ENCODE measurements at places on chromosomes 1 and 21.

DNA sequence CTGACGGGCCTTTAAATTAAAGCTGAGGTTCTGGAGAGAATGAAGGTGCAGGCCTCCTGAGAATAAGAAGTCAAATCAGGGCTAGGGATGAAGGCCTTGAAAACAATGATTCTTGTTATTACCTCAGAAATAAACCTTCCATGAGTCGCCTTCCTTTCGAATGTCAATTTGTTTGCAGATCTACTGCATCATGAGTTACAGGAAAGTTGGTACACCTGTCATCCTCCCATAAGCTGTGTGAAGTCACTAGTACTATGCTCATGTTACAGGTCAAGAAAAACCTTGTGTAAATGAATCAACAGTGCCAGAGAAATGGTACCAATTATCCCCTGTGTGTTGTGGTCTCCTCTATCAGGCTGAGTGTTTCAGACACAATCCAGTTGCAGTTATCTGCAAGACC lies 281.2 kb upstream of the PLXNA2 start:
- DNase-seq = no peak

DNA sequence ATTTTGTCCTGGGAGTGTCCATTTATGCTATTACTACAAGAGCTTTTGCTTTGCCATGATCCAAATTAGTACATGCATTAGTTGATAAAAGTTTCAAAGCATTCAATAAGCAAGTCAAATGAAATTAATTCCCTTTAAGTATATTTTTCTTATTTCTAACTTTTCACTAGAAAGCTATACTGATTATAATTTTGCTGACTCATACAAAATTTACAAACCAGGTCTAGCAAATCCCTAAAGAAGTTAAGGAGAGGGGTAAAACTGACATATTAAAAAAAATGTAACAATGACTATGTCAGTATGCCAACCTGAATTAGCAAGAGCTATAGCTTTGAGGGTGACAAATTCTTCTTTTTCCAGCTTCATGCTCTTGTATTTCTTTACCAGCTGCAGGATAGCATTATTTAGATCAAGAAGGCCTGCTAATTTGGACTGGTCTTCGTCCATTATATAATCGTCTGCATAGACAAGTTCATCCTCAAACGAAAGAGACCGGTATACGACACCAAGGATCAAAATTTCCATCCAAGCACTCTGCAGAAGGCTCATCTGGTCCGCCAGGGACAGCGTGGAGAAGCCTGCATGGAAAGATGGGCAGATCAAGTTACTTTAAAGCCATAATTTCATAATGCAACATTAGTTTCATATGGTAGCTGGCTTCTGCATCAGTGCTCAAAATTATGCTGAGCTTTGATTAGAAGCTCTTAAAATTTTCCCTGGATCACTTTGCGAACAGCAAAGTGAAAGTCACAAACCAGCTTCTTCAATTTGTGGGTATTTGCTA lies 95.8 kb upstream of the USH2A start:
- no peak for DNase-seq

DNA sequence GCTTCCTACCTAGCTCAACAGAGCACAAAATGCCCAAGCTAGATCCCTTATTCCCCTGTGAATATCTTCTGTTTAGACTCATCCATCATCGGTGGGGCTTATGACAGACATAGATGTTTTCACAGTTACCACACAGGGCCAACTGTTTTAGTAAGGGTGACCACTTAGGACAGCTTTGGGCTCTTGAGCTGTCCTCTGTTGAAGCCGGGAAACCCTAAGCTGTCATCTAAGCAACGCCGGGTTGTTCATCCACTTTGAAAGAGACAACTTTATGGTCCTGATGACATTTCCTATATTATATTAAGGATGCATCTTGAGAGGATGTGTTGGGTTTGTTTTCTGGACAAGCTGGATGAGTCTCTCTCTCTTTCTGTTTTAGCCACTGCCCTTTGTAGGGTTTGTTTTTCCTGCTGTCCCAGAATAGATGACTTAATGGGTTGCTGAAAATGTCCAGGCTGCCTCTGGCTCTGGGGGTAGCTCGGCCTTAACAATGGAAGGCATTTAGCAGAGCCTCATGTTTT lies 110.5 kb upstream of the UBE2U start:
- DNase-seq = no peak

DNA sequence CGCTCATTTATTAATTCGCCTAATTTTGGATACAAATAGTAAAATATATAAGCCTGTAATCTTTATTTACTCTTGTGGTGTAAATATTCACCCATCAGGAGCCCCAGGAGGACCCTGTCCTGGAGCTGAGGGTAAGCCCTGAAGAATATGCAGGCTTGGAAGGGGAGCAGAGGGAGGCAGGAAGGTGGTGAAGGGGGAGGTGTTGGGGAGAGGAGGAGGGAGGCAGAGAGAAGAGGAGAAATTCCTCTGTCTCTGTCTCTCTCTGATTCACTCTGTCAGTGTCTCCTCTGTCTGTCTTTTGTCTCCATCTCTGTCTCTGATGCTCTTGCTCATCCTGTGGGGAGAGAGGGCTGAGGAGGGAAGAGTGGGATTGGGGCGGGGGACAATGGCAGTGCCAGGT lies 2.8 kb upstream of the C4BPB start:
- DNase-seq = no peak

GRCh38 chr21:27371975-27372331 lies 405.1 kb upstream of the ADAMTS5 start:
- DNase-seq = no peak

- DNase-seq = no peak
These were observed 2.5 kb upstream of the RCSD1 start for GRCh38 chr1:167627615-167627864.

DNA sequence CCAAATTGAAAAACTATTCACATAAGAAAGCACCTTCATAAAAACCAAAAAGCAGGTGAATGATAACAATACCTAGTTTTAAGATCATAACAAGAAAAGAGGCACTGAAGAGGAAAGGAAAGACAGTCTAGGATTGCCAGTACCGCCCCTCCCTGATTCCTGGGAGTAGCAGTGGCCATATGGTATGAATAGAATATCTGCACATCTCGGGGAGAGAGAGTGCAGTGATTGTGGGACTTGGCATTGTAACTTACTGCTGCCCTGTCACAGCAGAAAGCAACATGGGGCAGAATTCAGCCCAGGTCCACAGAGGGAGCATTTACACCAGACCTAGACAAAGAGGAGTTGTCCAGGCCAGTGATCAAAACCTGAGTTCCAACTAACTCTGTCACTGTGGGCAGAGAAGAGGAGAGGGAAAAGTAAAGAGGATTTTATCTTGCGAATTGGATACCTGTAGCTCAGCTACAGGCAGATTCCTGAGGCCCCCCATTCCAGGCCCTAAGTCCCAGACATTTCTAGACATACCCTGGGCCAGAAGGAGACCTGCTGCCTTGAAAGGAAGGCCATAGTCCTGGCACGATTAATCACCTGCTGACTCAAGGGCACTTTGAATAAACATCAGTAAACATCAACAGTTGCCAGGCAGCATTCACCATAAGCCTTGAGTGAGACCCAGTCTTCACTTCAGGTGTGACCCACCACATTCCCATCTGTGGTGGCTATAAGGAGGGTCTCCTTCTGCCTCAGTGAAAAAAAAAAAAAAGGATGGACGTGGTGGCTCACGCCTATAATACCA lies 397.5 kb downstream of the TGFB2 start:
- DNase-seq = no peak

- no peak for DNase-seq
These were observed 20.7 kb upstream of the IKBKE start for GRCh38 chr1:206449565-206449964.

DNA sequence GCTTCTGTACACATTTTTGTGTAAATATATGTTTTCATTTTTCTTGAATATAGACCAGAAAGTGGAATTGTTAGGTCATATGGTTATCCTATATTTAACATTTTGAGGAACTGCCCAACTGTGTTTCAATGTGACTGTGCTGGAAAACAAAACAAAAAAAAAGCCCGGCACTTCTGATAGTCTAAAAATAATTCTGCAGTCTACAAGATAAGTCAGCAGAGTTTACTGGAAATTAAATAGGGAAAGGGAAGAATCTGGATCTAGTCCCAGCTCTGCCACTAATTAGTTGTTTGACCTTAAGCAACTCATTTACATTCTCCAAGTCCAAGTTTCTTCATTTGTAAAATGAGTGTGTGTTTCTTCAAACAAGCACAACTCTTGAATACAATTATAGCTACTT lies 869.1 kb upstream of the B3GALT2 start:
- DNase-seq = no peak

GRCh38 chr1:243595527-243596210 lies 254.4 kb downstream of the AKT3 start:
- DNase-seq = no peak

GRCh38 chr1:229268505-229268904 lies 2.4 kb upstream of the RAB4A start:
- DNase-seq = no peak

DNA sequence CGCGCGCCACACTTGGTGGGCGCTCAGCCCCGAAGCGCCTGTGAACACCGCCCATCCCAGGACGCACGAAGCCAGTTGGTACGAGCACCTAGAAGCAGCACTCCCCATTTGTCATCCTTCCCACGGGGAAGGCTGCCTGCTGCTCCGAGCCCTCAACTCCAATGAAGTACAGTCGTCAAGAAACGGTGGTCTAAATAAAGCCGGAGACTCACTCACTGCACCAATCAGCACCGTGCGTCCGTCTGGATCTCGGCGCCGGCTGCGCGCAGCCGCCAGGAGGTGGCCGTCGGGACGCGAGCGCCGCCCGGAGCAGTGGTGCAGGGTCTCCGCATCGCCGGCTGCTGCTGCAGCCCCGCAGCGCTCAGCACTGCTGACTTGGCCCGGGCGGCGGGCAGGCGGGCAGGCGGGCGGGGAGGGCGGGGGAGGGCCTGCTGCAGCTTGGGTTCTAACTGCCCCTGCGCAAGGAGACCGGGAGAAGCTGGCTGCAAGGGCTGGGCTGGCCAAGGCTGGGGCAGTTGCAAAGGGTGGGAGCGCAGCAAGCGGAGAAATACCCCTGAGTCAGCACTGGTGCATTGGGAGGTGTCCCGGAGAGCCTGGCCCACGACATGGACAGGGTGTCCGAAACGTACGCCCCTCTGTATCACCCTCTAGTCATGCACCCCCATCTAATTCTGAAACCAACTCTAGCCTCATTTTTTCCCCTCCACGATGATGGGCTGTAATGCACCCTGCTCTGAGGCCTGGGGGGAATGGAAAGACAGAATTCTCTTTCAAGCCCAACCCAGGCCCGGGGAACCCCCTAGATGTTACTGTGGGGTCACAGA lies 35.8 kb upstream of the H6PD start:
- DNase-seq = no peak

DNA sequence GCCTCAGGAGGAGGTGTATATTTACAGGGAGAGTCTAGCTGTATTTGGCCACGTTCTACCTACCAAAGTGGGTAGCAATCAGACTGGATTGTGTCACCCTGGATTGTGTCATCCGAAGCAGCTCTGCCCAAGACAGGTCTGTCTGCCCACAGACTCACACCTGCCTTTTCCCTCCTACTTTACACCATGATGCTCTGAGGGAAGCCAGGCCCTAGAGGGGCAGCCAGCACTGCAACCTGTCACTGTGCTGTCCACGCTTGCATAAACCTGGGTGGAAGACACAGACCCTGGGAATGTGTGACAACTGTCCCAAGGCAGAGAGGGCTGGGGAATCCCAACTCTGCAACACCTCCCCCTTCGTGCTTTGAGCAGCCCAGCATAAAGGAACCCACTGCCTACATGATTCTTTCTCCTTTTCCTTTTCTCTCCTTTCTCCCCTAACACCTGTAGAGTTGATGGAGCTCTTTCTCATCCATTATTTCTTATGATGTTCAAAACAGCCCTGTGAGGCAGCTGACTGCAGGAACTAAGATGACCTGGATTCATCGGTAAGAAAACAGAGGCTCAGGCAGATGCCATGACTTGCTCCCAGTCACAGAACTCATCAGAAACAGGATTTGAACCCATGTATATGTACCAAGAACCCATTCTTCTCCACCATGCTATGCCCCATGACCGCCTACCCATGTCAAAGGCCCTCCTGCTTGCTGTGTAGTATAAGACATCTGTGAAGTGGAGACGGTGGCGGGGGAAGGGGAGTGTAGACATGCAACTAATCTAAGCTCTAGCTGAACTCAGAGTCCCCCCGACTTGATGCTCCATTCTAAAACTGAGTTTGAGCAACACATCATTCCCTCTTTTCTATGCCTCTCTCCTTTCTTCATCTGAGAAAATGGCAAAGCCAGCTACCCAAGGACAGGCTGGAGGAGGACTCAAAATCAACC lies 55.9 kb downstream of the ITPKB start:
- no peak for DNase-seq

DNA sequence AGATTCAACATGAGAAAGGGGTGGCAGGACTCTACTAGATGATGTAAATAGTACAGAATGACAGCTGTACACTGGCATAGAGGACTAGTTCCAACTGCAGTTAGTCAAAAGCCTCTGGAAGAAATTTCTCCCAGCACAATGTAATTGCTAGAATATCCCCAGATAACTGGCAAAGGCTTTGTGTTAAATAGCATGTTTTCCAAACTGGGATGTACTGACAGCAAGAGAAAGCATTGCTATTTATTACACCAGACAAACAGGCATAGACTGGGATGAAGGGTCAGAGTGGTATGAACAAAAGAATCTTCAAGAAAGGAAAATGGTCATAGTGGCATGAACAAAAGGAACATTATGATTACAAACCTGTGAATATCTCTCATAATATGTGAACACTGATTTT lies 115.9 kb upstream of the CXADR start:
- no peak for DNase-seq

DNA sequence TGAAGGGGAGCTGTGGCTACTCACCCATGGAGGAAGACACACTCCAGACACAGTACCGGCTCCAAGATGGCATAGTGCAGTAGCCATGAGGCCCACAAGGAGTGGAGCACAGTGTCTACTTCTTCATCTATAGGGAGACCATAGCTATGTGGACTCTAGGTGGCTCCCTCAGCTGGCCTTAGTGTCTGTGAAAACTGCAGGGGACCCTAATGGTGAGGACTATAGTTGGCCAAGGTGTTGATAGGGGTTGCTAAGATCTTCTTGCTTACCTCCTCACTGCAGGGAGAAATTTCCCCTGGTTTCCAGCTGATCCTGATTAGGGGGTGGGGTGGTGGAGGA lies 58.9 kb downstream of the DIPK1A start:
- DNase-seq = no peak

DNA sequence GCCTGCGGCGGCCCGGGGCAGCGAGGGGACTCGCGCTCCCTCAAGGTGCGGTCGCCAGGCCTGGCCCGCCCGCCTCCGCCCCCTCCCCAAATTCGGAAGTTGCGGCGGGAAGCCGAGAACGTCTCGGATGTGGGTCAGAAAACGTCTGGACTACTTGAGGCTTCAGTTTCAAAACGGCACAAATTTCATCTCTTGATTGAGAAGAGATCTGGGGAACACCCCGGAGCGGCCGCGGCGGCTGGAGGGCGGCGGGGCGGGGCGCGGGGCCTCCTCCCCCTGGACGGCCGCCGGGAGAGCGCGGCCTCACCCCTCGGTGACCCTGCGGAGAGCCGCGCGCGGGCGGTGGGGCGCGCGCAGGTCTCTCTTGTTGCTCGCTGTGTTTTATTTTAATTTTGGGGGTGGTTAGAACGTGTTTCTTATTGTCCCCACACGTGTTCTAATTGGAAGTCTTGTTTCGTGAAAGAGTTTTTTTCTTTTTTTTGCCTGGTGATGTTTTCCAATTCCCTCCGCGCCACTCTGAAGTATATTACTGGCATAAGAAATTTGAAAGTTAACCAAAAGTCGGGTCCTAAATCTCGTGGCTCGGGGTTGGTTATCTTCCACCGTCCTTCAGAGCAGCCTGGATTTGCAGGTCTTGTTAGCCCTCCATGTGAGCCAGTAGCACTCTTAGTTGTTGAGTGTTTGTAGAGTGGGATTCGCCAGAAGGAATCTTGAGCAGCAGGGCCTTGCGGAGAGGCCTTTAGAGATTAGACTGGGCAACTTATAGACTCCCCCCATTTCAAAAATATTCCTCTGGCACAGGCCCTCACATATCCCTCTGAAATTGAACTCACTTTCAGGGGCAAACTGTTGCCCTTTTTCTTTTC lies 749 bp downstream of the PCBP3 start:
- peak; percentile 30 for DNase-seq
